NCI-H526 (cell line): ENCODE measurements at places on chromosomes 6 and 20.

- no peak for DNase-seq
These were observed 13.0 kb downstream of the TENT5A start for GRCh38 chr6:81739230-81740195.

- DNase-seq, result no peak
These were observed 48.9 kb upstream of the EPHA7 start for GRCh38 chr6:93468291-93468690.

- peak; percentile 89 for DNase-seq
These were observed 2.1 kb upstream of the DDX27 start for GRCh38 chr20:49216991-49217578.

DNA sequence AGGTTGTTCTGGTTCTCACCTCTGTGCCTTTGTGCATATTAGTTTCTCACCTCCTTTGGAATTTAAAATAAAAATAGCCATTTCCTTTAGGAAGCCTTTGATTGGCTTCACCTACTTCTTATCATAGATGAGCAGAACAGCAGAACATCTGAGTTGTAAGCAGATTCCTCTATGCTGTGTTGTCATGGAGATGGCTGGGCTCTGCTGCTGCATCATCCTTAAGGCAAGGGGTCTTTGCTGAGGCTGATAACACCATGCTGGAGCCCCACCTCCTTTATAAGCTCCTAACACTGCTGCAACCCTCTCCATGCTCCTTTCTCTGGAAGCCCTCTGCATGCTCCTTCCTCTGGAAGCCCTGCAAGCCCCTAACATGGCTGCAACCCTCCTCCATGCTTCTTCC is 276.5 kb upstream of the TCF21 start:
- no peak for DNase-seq

DNA sequence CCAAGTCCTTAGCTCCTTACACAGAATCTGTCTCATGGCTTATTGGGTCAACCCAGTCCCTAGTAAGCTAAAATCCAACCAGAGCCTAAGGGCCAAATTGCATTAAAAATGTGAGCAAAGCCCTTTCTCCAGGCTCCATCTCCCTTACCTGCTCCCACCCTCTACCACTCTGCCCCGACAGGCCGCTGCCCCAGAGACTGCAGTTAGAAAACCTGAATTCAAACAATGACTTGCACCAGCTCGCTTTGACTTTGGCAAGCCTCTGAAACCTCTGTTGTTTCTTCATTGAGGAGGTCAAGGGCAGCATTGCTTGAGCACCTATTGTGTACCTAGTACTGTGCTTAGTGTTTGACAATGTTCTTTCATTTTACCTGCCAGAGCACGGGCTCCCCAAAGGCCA is 188.1 kb upstream of the PMEPA1 start:
- DNase-seq, result no peak

GRCh38 chr20:5821627-5822215 is 71.5 kb downstream of the SHLD1 start:
- no peak for DNase-seq

DNA sequence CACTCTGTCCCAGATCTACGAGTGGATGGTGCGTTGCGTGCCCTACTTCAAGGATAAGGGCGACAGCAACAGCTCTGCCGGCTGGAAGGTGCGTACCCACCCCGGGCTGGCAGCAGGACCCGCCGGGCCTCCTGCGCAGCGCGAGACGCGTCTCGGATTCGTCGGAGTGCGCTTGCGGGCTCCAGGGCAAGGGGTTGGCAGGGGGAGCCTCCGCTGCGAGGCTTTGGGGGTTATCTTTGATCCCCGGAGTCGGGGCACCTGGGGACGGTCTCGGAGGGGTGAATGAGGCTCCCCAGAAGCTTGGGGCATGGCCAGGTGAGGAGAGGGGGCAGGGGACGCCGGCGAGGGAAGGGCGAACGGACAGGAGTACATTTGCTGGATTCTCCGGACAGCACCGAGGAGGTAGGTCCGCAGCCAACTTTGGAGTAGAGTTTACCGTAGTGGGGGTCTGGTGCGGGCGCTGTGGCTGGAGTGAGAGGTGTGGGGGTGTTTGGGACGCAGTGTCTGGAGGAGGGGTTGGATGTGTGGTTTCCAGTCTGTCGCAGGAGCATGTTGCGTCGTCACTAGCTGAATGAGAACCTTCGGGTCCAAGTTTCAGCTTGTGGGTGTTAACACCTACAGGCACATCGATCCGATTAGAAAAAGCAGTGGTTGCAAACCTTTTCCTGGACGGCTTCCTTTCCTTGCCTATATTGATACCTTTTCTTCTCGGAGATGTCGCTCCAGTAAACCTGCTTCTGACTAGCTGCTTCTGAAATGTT is 1.2 kb downstream of the FOXO3 start:
- peak; percentile 69 for DNase-seq

DNA sequence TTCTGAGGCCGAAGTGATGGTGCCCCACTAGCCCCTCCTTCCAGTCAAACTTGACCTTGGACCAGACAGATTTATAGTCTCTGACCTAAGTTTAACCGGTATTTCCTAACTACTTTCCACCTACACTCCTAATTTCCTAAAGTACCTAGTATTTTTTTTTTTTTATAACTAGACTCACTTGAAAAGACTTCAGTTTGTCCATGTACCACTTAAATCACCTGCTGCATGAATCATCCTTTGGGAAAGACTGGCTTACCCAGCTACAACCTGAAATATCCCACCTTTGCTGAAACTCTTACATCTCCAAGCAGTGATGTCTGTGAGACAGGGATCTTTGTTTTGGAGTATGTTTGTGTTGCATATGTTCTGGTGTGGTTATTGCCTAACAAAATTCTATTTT is 71.1 kb downstream of the ZDHHC14 start:
- DNase-seq, result no peak

- no peak for DNase-seq
These were observed 78.2 kb upstream of the CST7 start for GRCh38 chr20:24870881-24871280.

DNA sequence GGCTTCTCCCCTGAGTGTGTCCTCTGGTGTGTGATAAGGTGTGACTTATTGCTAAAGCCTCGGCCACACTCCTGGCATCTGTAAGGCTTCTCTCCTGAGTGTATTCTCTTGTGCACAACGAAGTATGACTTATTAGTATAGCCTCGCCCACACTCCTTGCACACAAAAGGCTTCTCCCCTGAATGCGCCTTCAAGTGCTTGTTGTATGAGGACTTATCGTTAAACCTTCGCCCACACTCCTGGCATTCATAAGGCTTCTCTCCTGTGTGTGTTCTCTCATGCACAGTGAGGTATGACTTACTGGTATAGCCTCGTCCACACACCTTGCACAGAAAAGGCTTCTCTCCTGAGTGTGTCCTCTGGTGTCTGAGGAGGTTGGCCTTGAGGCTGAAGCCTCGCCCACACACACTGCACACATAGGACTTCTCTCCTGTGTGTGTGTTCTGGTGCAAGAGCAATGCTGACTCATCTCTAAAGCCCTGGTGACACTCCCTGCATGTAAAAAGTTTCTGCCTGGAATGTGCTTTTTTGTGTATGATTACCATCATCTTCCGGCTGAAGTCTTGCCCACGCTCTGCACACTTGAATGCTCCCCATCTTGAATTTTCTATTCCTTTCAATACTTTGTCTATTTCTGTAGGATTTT is 20.4 kb downstream of the ZNF337 start:
- DNase-seq, result no peak

GRCh38 chr6:15470746-15471145 is 192.1 kb downstream of the DTNBP1 start:
- DNase-seq, result no peak

GRCh38 chr6:56399672-56400263 is 152.4 kb upstream of the COL21A1 start:
- DNase-seq, result peak; percentile 68

DNA sequence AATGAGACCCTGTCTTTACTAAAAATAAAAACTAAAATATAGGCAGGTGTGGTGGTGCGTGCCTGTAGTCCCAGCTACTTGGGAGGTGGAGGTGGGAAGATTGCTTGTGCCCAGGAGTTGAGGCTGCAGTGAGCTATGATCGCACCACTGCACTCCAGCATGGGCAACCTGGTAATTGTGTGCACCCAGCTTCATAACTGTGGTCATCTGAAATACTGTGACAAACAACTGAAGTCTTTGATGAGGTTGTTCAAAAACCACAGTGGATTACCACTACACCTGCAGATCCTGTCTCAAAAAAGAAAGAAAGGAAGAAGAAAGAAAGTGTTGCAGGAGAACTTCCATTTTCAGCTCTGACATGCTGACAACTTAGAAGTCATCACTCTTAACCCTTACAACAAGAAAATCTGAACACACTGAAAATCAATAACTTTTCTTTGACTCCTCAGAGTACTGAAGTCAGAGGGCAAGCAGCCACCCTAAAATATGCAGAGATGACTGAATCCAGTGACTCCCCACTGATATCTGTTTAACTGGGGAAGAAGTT is 13.8 kb upstream of the ZBP1 start:
- DNase-seq, result no peak

- no peak for DNase-seq
These were observed 140.3 kb upstream of the TCF21 start for GRCh38 chr6:133748628-133749027.

DNA sequence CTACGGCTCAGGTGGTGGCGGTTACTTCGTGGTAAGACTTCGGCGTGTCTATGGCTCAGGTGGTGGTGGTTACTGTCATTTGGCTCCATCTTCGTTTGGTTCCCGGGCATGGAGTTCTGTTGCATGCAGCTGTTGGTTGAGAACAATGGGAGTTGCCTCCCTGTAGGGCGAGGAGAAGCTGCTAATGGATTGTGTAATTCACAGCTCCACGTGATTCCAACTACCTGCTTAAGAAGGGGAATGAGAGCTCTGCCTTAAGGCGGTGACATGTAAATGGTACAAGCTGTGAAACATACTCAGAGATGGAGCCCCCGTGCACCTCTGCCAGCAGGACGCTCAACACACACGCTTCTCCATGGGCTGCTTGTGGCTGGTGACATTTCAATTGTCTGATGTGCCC is 12.4 kb upstream of the DACT2 start:
- no peak for DNase-seq

GRCh38 chr6:159608961-159609651 is 83.9 kb downstream of the SOD2 start:
- no peak for DNase-seq

GRCh38 chr20:45952861-45953260 is 18.4 kb downstream of the PCIF1 start:
- DNase-seq, result no peak

DNA sequence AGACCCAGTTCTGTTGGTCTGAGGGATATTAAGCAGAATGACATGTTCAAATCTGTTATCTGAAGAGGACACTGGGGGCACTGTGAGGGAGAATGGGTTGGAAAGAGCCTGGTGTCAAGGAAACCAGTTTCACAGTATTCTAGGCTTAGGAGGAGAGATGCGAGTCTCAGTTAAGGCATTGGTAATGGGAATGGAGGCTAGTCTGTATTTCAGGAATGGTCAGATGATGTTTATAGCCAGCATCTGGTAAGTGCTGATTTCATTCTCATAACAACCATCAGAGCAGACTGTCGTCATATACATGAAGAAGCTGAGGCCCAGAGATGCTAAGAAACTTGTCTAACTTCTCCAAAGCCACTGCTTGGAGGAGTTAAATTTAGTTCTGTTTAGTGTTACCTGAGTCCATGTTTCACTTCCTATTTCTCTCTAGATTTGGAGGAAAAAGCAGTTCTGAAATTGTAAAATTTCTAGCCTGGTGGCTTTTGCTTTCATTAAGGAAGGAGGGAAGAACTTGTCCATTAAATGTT is 242.0 kb downstream of the ARID1B start:
- DNase-seq, result peak; percentile 40

- DNase-seq, result no peak
These were observed 77.4 kb upstream of the SULF2 start for GRCh38 chr20:47862574-47863240.

GRCh38 chr20:9555781-9556180 is 41.4 kb downstream of the LAMP5 start:
- no peak for DNase-seq

- no peak for DNase-seq
These were observed 6.3 kb upstream of the AP5S1 start for GRCh38 chr20:3813848-3814581.

- no peak for DNase-seq
These were observed 1.6 kb downstream of the PRDM1 start for GRCh38 chr6:106087548-106088325.

GRCh38 chr20:17912916-17913315 is 55.7 kb downstream of the SNX5 start:
- no peak for DNase-seq

DNA sequence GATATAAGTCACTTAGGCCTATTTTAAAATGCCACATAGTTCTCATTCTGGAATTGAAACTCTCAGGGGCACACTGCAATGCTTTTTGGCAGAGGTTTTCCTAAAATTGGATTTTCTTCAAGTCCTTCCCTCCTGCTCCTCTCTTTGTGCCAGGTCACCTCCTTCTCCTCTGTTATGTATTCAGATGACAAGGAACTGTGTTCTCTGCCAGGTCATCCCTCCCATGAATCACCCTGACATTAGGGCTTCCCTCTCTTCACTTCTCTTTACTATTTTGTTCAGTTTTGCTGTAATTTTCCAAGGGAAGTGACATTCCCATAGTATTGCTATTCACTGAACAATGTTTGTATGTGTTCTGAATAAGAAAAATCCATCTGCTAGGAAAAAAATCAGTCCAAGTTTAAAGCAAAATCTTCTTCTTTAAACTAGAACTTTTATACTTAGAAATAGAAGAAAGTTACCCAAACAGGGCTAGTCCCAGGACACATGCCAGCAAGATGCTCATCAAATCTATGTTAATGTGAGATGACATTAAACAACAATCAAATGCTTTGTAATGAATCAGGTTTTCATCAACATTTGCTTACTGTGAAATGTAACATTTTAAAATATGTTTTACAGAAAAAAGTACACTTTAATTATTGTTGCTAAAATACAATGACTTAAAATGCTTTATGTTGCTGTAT is 461.1 kb downstream of the MMUT start:
- DNase-seq, result no peak

DNA sequence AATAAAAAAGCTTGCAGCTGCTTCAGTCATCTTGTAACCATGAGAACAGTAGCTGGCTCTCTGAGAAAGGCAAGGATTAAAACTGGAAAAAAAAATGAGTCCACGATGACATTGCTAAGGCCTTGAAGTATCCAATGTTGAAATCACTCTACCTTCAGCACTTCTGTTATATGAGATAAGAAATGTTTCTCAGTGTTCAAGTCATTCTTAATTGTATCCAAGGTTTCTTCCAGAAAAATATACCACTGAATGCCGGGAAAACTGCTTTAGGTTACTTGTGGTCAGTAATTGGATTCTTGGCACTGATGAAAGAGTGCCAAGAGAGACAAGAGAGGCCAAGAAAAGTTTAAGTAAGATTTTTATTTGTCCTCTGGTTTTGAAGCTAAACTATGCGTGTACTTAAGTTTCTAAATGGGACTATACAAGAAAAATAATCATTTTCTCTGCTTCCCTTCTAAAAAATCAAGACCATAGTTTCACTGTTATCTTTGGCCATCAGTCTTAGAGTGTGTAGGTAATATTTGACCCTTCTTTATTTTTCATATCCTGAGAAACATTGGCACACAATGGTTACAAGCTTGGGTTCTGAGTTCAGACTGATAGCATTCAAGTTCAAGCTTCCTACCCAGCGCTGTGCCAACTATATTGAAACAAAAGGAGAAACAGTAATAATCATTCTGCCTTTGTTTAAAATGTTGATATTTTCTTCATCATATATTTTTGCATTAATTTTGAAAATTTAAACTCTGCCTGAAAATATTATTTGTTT is 84.6 kb downstream of the TRDN start:
- no peak for DNase-seq

GRCh38 chr6:169490246-169490641 is 211.6 kb downstream of the WDR27 start:
- DNase-seq, result no peak

GRCh38 chr6:156617376-156617775 is 159.8 kb upstream of the ARID1B start:
- DNase-seq, result no peak
